ENCODE measurements at places on chromosomes 16 and 17. TPM values are rescaled to one million over a fixed set of nuclear protein-coding genes. Genes with fewer than 3 reads are reported as not detected.

The STUB1 gene
- 183 TPM for total RNA-seq

The EMP2 gene
- 17.8 TPM for total RNA-seq

The HID1 gene
- 0.18 TPM for total RNA-seq

The IKZF3 gene
- not detected for total RNA-seq

The SRL gene
- total RNA-seq, result under 0.01 TPM

The MYCBPAP gene
- total RNA-seq, result under 0.01 TPM

The CLCN7 gene
- 10.8 TPM for total RNA-seq

The KRT33B gene
- 0.18 TPM for total RNA-seq

The NEUROD2 gene
- total RNA-seq, result not detected

The CDH3 gene
- total RNA-seq, result not detected

The KRT17 gene
- total RNA-seq, result 2.5 TPM

The NPEPPS gene
- total RNA-seq, result 54.1 TPM

The TEX14 gene
- total RNA-seq, result not detected

The NPW gene
- 0.18 TPM for total RNA-seq

The CCL5 gene
- total RNA-seq, result not detected

The BCL6B gene
- not detected for total RNA-seq

DNA sequence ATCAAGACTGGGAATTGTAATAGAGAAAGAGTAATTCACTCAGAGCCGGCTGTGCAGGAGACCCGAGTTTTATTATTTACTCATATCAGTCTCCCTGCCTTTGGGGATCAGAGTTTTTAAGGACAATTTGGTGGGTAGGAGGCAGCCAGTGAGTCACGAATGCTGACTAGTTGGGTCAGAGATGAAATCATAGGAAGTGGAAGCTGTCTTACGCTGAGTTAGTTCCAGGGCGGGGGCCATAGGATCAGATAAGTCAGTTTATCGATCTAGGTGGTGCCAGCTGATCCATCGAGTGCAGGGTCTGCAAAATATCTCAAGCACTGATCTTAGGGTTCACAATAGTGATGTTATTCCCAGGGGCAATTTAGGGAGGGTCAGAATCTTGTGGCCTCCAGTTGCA lies 20.2 kb upstream of the GUCY2D start:
- DNase-seq, result peak; percentile 78

- DNase-seq, result no peak
Observed at GRCh38 chr16:80009971-80010659, 409.6 kb upstream of the MAF start.

- no peak for DNase-seq
Observed at GRCh38 chr16:47732122-47732521, 271.0 kb downstream of the PHKB start.

- no peak for DNase-seq
Observed at GRCh38 chr16:58970775-58971174, 236.7 kb upstream of the GOT2 start.

GRCh38 chr17:35750526-35751395 lies 2.3 kb downstream of the GAS2L2 start:
- DNase-seq, result no peak

- DNase-seq, result peak; percentile 42
Observed at GRCh38 chr16:85844786-85845185, 45.3 kb downstream of the COX4I1 start.

DNA sequence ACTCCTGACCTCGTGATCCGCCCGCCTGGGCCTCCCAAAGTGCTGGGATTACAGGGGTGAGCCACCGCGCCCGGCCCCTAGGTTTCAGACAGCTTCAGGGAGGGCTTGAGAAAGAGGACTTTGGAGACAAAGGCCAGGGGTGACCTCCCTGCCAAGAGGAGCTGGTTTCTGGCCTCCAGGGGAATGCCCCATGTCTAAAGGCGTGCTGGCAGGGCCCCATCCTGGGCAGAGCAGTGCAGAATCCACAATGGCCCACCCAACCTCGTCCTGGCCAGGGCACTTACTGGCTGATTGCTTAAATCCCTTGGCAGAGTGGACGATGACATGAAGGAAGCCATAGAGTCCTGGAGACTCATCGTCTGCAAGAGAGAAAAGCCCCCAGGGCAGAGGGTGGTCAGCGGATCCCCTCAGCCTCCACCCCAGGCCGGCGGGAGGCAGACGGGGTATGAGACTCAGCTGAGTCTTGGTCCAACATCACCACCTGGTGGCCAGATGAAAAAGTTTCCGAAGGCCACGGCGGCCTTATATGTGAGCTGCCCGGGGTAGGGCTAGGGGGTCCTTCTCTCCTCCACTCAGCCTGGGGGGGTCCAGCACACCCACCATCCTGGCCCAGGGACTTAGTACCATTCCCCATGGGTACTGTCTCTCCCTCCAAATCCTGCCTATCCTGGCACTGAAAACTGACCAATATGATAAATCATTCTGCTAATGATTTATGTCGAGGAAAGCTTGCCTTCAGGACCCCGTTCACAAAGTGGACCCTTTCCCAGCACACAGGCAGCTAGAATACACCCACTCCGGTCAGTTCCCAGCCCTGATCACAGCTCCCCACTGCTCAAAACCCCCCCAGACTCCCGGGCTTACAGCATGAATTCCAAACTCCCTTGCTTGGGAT lies 59.1 kb downstream of the TIMM22 start:
- peak; percentile 59 for DNase-seq

DNA sequence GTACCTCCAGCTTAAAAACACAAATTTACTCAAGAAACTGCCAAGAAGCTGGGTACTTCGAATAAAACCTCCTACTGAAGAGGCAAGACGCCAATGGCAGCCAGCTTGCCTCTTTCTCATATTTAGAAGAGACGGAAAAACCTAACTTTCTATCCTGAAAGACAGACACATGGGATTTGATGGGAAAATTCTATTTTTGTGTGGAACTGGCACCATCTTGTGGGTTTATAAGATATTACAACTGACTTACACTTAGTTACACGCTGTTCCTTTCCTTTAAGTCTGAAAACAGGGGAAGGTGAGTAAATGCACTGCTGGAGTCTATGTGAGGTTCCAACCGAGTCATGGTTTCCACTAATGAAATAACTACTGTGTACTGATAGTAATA lies 10.3 kb downstream of the ZNF18 start:
- peak; percentile 60 for DNase-seq

DNA sequence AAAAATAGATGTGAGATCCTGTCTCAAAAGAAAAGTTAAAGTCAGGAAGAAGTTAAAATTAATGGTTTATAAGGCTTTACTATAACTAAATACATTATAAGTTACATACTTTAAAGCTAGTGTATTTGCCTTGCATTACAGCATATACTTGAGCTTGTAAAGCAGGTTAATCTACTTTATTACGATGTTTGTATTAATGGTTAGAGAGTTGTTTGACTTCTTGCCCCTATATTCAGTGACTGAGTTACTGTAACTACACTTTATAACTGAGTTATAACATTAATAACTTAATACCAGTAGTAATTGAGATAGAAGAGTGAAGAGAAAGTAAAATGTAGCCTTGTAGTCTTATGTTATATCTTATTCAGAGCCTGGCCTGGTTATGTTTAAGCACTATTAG lies 22.9 kb downstream of the CLTC start:
- DNase-seq, result no peak

DNA sequence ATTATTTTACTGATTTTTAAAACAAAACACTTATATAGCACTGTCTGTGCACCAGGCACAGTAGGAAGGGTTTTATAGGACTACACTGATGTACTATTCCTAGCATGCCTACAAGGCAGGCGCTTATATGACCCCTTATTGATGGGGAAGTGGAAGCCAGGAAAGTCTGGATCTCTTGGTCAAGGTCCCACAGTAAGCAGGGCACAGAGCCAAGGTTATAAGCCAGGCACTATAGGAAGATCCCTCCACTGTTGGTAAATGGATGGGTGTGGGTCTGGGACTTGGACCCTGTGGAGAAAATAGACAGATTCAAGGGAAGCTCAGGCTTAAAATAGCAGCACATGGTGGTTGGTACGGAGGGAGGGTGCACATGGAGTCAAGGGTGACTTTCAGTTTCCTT lies 59.1 kb upstream of the PLCG2 start:
- DNase-seq, result no peak

DNA sequence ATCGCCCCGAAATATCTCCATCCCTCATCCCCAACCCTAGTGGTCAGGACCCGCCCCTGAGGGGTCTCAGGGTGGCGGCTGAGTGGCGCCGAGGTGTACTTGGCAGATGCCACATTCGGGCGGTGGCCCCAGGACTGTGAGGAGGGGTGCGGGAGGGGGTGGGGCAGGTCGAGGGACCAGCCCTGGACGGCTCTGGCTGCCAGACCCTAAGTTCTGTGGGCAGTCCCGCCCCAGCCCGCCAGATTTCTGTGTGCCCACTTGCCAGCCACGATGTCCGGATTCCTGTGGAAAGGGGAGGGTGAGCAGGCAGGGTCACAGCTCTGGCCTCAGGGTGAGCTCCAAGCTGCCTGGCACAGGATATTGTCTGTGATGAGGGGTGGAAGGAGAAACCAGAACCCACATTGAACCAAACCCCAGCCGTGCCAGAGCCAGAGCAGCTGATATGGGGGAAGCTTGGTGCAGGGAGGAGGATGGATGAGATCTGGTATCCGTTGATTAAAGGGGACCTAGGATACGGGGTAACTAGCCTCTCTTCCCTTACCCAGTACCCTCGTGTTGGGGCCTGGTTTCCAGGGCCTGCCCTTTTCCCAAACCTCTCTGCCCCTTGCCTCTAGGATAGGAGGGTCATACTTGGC lies 1.1 kb upstream of the CHAD start:
- no peak for DNase-seq

- no peak for DNase-seq
Observed at GRCh38 chr17:79203016-79203415, 128.4 kb downstream of the ENGASE start.

DNA sequence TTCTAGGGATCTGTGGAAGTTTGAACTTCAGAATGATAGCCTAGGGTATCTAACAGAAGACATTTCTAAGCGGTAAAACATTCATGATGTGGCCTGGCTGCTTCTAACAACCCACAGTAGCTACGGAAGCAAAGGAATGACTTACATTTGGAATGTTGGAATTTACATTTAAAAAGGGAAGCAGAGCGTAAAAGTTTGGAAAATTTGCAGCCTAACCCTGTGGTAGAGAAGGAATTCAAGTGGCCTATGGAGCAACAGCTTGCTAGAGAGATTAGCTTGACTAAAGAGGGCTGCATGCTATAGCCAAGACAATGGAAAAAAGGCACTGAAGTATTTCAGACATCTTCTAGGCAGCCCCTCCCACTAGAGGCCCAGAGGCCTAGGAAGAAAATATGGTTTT lies 50.1 kb downstream of the HNF1B start:
- no peak for DNase-seq

GRCh38 chr17:50177983-50178834 lies 12.4 kb downstream of the SGCA start:
- peak; percentile 99 for DNase-seq

DNA sequence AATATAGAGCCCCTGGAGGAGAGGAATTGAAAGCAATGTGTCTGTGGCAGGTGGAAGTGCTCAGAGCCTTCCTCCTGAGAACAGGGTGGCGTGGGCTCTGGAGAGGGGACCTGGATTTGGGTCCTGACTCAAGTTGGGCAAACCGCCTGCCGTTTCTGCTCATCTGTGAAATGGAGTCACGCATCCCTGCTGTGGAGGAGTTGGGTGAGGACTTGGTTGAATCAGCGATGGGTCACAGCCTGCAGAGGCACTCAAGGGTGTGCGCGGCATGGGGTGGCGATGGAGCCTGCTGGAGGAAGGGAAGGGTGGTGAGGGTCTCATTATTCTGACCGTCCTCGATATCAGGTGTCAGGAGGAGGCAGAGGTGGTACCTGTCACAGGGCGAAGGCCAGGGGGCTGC lies 3.1 kb downstream of the ADAD2 start:
- DNase-seq, result no peak

GRCh38 chr16:19757762-19758595 lies 39.9 kb downstream of the IQCK start:
- DNase-seq, result peak; percentile 40

- DNase-seq, result no peak
Observed at GRCh38 chr16:66774981-66775380, 23.6 kb upstream of the DYNC1LI2 start.

DNA sequence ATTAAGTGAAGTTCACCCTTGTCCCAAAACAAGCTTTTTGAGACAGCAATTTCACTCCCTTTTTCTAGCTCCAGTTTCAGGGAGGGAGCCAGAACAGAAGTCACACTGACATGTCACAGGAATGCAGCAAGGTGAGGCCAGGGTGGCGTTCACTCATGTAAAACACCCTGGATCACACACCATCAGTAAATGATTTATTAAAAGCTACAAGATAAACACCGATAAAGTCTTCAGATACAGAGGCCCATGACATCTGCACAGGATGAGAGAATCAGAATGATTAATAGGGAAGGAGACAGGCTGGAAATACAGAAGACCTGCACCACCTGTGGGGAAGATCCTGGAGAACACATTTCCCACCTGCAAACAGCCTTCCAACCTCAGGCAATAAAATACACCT lies 77.5 kb upstream of the DYNLRB2 start:
- DNase-seq, result no peak

DNA sequence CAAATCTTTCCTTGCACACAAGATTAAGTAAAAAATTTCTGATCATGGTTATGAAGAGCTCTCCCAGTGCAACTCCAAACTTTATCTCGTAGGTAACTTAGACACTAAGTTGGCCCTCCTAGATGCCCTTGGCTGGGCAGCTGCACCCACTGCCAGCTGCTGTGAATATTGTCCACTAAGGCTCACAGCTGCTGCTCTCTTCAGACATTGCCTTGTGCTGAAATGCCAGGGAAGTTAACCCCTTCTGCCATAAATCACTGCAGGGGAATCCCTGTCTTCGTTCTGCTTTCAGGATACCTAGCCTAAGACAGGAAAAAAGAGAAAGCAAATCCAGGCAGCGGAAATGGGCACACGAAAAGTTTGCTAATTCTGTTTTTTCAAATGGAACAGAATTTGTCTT lies 106.4 kb downstream of the IRX5 start:
- DNase-seq, result no peak

GRCh38 chr16:64669573-64669972 lies 452.3 kb downstream of the CDH11 start:
- DNase-seq, result no peak

- DNase-seq, result no peak
Observed at GRCh38 chr17:40364121-40364861, at the start of gene GJD3. Gene GJD3 (minus strand): TSS chr17:40364737. CDS start chr17:40363815, 922 bp downstream.

- peak; percentile 27 for DNase-seq
Observed at GRCh38 chr17:7258731-7259554, 3.3 kb downstream of the CLDN7 start.
